ENCODE measurements at places on chromosomes 12 and 14.

GRCh38 chr12:21659383-21659782, 1.7 kb upstream of the LDHB start:
- DNase-seq, result no peak

DNA sequence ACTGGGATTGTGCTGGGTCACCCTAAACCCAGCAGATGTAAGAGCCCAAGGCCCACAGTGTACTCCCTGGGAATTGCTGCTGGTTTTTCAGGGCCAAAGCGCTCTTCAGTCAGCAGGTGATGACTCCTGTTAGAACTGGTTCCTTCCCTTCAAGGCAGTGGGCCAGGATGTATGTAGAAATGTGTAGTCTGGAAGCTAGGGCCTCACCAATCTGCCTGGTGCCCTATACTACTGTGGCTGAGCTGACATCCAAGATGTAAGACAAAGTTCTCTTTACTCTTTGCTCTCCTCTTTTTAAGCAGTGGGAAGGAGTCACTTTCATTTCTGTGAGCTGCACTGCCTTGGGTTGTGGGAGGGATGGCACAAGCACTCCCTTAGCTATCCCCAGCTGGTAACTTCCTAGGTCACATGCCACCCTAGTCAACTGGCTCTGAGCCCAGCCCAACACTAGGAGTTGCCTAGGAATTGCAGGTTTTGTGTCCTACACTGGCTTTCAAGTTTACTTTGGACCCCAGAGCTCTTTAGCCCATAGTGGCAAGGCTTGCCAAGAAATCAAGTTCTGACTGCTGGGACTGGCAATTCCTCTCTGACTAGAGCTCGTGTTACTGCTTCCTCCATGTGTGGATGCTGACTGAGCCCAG, 249.2 kb downstream of the C12orf50 start:
- no peak for DNase-seq

- no peak for DNase-seq
These were observed 61.0 kb upstream of the PTHLH start for GRCh38 chr12:28033538-28033915.

DNA sequence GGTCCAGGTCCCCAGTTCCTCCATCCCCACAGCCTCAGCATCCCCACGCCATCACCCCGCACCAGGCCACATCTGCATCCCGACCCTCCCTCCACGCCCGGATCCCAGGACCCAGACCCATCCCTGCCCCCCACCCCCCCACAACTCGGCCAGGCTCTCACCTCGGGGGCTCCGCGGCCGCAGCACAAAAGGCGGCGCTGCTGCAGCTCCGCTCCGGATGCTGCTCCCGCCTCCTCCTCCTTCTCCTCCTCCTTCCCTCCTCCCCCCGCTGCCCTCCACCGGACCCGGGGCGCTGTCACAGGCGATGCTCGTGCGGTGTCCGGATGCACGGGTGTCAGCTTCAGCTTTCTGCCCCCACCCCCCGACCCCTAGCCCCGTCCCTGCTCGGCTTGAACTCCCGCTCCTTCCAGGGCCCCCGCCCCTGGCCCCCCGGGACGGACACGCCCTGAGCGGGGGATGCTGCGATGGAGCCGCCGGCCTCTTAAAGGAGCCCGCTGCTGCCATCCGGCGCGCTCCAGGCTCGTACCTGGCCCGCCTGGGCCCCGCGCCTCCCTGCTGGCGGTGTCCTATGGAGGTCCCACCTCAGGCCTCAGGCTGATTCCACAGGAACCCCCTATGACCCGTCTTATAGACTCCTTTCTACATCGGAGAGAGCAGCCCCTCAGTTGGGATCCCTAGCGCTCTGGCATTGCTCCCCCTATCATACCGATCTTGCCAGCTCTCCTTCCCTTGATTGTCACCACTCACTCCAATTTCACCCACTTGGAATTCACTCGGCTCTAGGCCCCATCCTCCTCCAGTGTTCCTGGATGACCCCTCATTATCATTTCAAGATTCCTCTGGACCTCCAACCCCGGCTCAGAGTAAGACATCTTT, at the start of gene MAP3K12:
MAP3K12 (minus strand) TSS at position 193 of the 876 bp plus-strand sequence. CDS start 12,067 bp downstream, outside the sequence.
- peak; percentile 33 for DNase-seq

DNA sequence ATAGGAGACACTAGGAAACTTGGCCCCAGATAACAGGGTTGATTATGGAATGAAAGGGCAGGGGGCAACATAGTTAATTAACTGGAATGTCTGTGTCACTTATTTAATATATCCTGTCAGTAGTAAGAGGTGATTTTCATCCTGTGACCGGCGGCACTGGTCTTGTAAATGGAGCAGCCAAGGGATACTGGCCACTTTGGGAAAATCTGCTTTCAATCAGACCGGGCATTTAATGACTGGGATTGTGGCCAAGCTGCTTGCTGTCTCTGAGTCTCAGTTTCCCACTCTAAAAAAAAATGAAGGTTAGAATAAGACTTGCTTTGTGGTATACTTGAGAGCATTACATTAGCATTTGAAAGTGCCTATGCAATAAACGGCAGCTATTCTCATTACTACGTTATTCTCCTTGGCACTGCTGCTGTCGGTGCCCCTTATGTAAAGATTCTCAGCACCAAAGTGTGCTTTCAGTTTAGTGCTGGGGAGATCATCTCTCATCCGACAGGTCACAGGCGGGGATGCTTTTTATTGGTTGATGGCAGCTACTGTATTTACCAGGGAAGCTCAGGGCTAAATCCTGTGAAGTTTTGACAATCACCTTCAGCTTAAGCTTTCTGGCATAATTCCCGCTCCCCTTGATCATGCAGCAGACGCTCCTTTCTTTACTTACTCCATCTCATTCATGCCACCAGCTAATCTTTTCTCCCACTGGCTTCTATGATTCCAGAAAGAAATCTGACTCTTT, 162.1 kb downstream of the ESRRB start:
- DNase-seq, result no peak

DNA sequence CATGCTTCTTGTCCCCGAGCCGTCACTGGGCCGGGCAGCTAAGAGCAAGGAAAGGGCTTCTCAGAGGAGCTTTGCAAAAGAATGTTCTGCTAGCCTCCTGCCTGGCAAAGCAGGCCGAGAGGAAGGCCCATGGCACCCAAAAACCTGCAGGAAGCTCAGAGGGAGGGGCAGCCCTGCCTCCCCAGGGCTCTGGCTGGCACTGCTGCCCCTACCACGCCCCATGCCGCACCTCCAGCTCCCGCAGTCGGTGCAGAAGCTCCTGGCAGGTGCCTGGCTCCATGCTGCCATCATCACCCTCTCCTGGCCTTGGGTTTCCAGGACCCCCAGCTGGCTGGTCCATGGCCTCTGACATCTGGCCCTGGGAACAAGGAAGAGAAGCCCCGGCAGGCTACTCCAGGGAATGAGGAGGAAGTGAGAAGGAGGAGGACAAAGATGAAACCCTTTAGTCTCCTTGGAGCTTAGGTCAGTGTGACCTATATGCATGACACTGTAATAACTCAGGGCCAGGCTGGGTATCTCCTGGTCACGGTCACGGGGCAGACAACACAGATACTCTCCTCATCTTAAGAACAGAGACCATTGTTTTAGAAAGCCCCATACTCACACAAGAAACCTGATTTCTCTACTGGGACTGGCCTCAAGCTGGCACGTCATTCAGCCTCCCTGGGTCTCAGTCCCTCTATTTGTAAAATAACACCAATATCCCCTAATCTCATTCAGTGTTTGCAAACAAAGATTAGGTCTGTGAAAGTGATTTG, 24.3 kb downstream of the NCKAP5L start:
- no peak for DNase-seq

- DNase-seq, result no peak
These were observed 314.6 kb downstream of the ADAMTS20 start for GRCh38 chr12:43237238-43237879.

GRCh38 chr14:20680363-20680762, 4.0 kb upstream of the RNASE4 start:
- no peak for DNase-seq

DNA sequence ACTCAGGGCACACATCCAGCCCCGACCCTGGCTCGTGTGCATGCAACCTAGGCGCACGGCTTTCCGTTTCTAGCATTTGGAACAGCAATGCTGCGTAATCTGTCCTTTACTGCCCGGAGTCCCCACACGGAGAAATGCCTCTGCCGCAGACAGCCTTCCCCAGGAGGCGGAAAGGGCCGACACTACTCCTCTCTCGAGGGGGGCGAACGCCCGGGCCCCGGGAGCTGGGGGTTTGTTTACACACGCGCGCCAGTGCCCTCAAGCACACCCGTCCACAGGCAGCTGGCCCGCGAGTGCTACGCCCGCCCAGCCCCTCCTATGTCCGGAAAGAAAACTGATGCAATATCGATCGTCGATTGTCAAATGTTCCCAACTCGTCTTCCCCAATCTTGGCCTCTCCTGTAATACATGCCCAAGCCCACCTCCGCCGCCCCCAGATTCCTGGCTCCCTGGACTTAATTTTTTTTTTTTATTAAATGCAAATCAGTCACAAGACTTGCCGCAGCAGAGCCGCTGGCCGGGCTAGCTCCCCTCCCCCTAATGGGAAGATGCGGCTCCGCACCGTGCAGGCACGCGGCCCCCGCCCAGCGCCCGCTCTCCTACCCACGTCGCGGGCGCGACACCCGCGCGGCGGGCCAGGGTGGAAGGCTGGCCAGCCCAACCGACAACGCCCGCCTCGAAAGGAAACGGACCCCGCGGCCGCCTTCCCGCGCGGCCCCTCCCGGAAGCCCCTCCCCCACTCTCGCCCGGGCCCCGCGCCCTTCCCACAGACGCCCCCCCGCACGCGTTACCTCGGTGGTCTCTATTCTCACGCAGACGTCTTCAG, 642 bp downstream of the SLC38A2 start:
- DNase-seq, result peak; percentile 88

GRCh38 chr12:76240281-76240680, 107.9 kb downstream of the BBS10 start:
- no peak for DNase-seq

DNA sequence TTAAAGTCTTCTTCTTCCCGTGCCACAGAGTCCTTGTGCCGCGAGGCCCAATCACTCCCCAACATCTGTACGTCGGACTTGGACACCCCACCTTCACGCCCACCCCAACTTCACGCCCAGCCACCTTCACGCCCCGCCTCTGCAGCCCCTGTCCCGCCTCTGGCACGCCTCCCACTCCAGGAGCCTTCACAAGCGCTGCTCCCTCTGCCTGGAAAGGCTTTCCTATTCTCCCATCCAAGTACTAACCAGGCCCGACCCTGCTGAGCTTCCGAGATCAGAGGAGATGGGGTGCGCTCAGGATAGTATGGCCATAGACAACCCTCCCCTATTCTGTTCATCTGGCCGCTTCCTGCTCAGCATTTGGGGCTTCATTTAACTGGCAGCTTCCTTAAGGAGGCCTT, 17.3 kb upstream of the EIF5 start:
- DNase-seq, result no peak

DNA sequence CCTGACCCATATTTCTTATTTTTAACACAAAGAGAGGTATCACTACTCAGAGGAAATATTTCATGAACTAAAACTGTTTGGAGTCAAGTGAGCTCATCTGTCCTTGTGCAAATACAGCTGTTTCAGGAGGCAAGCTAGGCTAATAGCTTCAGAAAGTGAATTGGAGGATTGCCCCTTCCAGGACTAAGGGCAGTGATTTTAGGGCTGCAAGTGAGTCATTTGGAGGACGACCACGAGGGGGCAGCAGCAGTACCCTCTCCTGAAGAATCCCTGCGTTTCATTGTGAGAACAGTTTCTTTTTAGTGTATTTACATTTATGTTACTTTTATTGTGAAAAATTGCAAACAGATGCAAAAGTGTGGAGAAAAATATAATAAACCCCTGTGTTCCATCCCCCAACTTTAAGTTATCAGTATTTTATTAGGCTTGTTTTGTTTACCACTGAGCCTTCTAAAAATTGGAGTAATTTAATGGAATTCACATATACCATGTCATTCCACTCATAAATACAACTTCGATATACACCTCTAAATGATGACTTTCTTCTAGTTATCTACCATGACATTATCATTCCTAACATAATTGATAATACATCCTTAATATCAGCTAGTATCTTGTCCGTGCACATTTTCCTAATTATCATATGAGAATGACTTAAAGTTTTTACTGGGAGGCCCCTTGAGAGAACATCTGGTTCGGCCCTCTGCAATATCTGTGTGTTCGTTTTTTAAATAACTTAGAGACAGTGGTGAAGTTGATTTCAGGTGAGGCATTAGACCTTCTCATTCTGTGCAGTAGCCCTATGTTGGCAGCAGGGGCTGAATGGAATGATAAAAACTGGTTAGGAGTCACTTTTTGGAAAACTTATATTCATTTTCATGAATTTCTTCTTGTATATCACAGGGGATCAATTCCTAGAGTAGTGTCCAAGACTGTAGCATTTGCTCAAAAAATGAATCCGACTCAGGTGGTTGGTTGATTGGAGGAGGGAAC, 13.7 kb downstream of the FOXJ2 start:
- peak; percentile 81 for DNase-seq

DNA sequence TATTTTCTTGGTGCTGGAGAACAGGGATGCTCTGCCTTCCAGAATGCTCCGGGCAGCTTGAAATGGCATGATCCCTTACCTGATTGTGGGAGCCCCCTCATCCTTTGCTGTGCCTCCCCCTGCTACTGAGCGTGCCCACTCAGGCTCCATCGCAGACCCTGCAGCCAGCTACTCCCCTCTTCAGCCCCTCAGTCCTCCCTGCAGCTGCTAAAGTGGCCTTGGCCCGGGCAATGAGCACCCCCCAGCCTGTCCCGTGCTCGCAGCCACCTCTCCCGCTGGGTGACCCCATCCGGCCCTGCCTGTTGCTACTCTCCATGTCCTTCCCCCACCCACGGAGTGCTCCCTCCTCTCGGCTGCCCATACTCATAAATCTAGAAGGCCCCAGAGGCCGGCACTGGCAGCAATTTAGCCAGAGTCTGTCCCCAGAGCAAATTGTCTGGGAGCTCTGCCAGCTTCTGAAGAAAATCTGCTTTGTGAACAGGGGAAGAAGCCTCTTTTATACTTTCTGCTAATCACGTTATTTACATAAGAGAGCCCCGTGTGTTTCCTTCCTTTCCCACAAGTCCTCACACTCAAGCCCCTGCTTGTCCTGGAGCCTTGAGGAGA, 143.7 kb upstream of the FRMD6 start:
- no peak for DNase-seq

DNA sequence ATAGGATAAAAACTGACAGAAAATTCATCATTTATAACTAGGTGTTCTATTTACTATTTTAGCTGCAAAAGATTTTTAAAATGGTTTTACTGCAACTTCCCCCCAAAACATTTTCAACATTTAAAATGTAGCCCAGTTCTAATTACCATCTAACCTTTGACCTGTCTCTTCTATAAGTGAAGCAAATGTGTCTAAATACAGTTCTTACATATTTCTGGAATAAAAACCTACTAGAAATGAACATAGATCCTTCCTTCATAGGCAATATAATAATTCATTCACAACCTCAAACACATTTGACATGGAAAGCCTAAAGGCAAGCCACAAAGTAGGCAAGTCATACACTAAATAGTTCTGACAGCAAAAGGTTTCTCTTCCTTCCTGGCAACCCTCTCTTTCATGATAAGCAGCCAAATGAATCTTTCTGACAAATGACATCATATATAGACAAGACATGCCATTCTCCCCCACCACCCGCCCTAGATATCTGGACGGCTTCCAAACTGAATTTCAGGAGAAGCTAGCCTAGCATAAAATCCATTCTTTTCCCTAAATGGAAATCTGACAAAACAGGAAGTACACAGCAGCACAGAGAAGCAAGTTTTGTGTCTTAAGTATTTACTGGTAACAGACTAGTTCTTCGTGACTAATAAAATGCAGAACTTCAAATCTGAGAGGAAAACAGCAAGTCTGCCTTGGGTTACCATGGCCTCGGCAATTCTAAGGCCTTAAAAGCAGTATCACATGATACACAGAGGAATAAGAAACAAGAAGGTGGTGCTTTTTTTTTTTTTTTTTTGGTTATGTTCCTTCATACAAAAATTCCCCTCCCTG, 17.2 kb upstream of the ARID4A start:
- peak; percentile 96 for DNase-seq

- DNase-seq, result no peak
These were observed 107.3 kb upstream of the ARHGAP5 start for GRCh38 chr14:31969699-31970240.

- peak; percentile 47 for DNase-seq
These were observed 15.2 kb upstream of the PEBP1 start for GRCh38 chr12:118120579-118121363.
